ENCODE measurements at places on chromosomes 12 and 14. TPM values are rescaled to one million over a fixed set of nuclear protein-coding genes. Genes with fewer than 3 reads are reported as not detected.

BHLHE41 gene
- total RNA-seq, result 0.22 TPM

CELA1 gene
- total RNA-seq, result not detected

POTEG gene
- total RNA-seq, result not detected

FOXN4 gene
- not detected for total RNA-seq

TAS2R14 gene
- total RNA-seq, result 2.7 TPM

MYF5 gene
- not detected for total RNA-seq

SOAT2 gene
- not detected for total RNA-seq

KMT2D gene
- 32.1 TPM for total RNA-seq

TCHP gene
- total RNA-seq, result 9.4 TPM

EML5 gene
- not detected for total RNA-seq

ATXN3 gene
- 25.5 TPM for total RNA-seq

FGF23 gene
- total RNA-seq, result not detected

RPL10L gene
- not detected for total RNA-seq

CLEC14A gene
- not detected for total RNA-seq

TRMT5 gene
- total RNA-seq, result 9.8 TPM

GPHN gene
- total RNA-seq, result 6.7 TPM

STAC3 gene
- 0.39 TPM for total RNA-seq

GLIPR1L2 gene
- 0.79 TPM for total RNA-seq

DIO2 gene
- 0.39 TPM for total RNA-seq

DNAI7 gene
- 0.22 TPM for total RNA-seq

DCN gene
- total RNA-seq, result 27.7 TPM

ITGB7 gene
- total RNA-seq, result not detected

TOGARAM1 gene
- 19.2 TPM for total RNA-seq

TNS2 gene
- 14.9 TPM for total RNA-seq

CLEC4A gene
- total RNA-seq, result under 0.01 TPM

TAS2R8 gene
- not detected for total RNA-seq

NRXN3 gene
- 27.2 TPM for total RNA-seq

NEUROD4 gene
- not detected for total RNA-seq

KANSL2 gene
- 43.1 TPM for total RNA-seq

SYT1 gene
- total RNA-seq, result 0.54 TPM

PTPN21 gene
- total RNA-seq, result 33.8 TPM

ZNF410 gene
- total RNA-seq, result 73.7 TPM

DLK1 gene
- total RNA-seq, result not detected

TMEM30B gene
- total RNA-seq, result 9.0 TPM

KRT71 gene
- total RNA-seq, result under 0.01 TPM

DEPDC4 gene
- 3.1 TPM for total RNA-seq

CLEC9A gene
- not detected for total RNA-seq

BRMS1L gene
- 5.1 TPM for total RNA-seq

LBHD2 gene
- not detected for total RNA-seq

PTMS gene
- 99.3 TPM for total RNA-seq

SETD3 gene
- 159 TPM for total RNA-seq

MGP gene
- total RNA-seq, result not detected

ADAM21 gene
- 0.43 TPM for total RNA-seq

KIF5A gene
- 0.11 TPM for total RNA-seq

OVCH1 gene
- not detected for total RNA-seq

SFSWAP gene
- 27.5 TPM for total RNA-seq

AICDA gene
- total RNA-seq, result not detected

TSPAN11 gene
- under 0.01 TPM for total RNA-seq

ARHGAP9 gene
- not detected for total RNA-seq

SPTB gene
- total RNA-seq, result 0.98 TPM

PRB2 gene
- total RNA-seq, result not detected

PRH2 gene
- 1.2 TPM for total RNA-seq

Data from placental epithelial cell (primary cell).